Adrenal gland (tissue), 19 donors: ENCODE measurements at places on chromosomes 3 and 15. TPM values are rescaled to one million over a fixed set of nuclear protein-coding genes. Genes with fewer than 3 reads are reported as not detected.

DNA sequence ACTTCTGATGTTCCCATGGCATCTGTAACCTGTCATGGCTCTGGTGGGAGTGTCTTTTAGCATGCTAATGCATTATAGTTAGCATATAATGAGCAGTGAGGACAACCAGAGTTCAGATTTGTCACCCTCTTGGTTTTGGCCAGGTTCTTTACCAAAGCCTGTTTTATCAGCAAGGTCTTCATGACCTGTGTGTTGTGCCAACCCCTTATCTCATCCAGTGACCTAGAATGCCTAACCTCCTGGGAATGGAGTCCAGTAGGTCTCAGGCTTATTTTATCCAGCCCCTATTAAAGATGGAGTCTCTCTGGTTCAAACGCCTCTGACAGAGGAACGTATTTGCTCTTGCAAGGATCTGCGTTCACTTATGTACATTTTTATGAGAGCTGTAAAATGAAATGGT is 60.3 kb upstream of the UTS2B start:
- no peak for DNase-seq

GRCh38 chr15:31458596-31459399 is 132.2 kb downstream of the KLF13 start:
- DNase-seq, result no peak

The SLC25A20 gene
- 63.6 TPM for total RNA-seq

The GP9 gene
- not detected for total RNA-seq

The MORC1 gene
- total RNA-seq, result not detected

The FBXO40 gene
- 0.10 TPM for total RNA-seq

- DNase-seq, result no peak
Observed at GRCh38 chr3:101253396-101253795, 67.0 kb downstream of the IMPG2 start.

GRCh38 chr3:78571486-78571885 is 1196.3 kb downstream of the ROBO1 start:
- no peak for DNase-seq

GRCh38 chr3:45067486-45067885 is 41.4 kb downstream of the CLEC3B start:
- no peak for DNase-seq

DNA sequence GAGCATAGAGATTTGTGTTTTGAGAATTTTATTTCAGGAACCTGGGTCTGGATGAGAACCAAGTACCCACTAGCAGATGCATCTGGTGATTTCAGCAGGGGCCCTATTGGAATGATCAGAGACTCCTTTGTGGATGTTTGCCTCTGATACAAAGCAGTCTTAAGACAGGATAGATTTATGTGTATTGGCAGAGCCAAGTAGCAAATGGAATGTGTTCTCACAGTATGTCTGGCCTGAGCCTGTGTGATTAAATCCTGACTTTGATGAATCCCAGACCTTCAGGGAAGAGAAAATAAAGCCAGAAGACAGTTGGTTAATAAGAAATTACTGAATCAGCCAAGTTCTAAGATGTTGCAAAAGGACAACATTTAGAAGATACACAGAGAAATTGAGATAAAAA is 755.5 kb upstream of the SEMA6D start:
- DNase-seq, result no peak

DNA sequence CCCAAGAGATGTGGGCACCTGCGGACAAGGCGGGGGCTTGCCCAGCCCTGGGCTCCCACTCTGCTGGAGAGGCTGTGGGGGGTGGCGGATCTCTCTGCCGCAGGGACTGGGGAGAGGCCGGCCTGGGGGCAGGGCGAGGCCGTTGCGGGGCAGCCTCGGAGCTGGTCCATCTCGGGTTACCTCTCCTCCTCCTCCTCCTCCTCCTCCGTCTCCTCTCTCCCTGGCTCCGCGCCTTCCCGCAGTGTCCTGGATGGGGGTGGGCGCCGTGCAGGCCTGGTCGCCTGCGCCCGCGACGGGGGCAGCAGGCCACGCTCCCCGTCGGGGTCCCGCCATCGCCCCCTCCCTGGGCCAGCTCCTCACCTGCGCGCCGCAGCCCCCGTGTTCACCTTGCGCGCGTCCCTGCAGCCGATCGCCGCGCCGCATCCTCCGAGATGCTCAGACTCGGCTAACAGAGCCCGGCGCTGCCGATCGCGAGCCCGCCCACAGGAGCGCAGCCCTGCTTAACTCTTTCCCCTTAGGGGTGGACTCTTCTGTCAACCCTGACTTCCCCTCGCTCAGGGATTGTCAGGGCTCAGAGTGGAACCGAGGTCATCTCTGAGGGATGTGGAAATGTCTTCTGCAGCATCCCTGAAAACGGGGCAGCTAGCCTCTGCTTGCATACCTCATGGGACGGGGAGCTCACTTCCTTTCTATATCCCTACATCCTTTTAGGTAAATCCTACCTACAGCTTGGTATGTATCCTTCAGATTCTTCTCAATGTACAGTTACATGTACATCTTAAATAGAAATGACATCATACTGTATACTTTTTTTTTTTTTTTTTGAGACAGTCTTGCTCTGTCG is at the start of gene PRRT3:
PRRT3 (minus strand) TSS at position 447 of the 844 bp plus-strand sequence. CDS start 2,293 bp downstream, outside the sequence.
- peak; percentile 41 for DNase-seq

The PEX5L gene
- total RNA-seq, result 0.13 TPM

The SIDT1 gene
- total RNA-seq, result 1.1 TPM

- no peak for DNase-seq
Observed at GRCh38 chr3:30462721-30463470, 143.5 kb upstream of the TGFBR2 start.

- DNase-seq, result no peak
Observed at GRCh38 chr15:88998980-88999713, 86.0 kb upstream of the MFGE8 start.

GRCh38 chr3:45097296-45097883 is 48.8 kb downstream of the CDCP1 start:
- no peak for DNase-seq

The LRRK1 gene
- 8.5 TPM for total RNA-seq

The TLR9 gene
- 0.13 TPM for total RNA-seq

DNA sequence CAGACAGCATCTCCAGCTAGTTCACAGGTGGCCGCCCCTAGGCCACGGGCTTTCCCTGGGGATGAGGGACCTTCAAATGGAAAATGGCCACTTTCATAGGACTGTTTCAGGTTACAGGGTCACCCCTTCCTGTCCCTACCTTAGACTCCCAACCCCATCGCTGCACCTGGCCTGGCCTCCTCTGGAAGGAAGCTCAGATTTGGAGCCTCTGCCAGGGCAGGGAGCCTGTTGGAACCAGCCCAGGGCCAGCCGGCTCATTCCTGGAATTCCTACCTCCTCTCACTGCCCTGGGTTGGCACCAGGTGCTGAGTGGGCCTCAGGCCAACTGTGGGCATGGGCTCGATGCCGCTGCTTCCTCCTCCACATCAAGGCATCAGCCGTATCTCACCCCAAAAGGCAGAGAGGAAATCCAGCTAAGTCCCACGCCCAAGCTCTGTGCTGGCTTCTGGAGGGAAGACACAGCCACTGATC is 42.2 kb downstream of the KLHL25 start:
- DNase-seq, result no peak

The TNFSF10 gene
- total RNA-seq, result 59.3 TPM

DNA sequence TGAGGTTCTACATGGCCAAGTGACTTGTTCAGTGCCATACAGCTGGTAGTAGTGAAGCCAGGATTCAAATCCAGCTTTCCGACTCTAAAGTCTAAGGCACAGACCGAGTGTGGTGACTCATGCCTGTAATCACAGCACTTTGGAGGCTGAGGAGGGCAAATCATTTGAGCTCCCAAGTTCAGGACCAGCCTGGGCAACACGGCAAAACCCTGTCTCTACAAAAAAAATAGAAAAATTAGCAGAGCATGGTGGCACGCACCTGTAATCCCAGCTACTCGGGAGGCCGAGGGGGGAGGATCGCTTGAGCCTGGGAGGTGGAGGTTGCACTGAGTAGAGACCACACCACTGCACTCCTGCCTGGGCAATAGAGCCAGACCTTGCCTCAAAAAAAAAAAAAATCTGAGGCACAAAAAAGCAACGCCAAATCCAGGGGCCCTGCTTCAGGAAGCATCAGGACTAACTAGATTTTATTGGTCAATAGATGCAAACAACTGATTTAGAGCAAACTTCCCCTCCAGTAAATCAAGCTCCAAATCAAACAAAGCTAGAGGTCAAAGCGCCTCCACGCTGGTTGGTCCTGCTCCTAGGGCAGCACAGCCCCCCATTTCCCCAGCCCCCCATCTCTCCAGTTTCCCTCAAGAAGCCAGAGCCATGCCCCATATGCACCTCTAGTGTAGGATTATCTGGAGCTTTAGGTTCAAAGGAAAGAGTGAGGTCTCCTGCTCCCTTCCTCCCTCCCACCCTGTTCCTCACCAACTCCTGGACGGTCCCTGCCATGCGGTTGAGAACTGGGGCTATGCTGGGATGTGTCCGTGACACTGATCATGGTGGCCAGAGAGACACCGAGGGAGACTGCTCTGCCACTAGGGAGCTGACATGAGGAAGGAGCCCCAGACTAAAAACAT is 2.9 kb upstream of the TNK2 start:
- no peak for DNase-seq
